ENCODE measurements at places on chromosomes 16 and 17.
A peak's percentile ranks its signal among the peaks of the same experiment; 100 is the strongest.

DNA sequence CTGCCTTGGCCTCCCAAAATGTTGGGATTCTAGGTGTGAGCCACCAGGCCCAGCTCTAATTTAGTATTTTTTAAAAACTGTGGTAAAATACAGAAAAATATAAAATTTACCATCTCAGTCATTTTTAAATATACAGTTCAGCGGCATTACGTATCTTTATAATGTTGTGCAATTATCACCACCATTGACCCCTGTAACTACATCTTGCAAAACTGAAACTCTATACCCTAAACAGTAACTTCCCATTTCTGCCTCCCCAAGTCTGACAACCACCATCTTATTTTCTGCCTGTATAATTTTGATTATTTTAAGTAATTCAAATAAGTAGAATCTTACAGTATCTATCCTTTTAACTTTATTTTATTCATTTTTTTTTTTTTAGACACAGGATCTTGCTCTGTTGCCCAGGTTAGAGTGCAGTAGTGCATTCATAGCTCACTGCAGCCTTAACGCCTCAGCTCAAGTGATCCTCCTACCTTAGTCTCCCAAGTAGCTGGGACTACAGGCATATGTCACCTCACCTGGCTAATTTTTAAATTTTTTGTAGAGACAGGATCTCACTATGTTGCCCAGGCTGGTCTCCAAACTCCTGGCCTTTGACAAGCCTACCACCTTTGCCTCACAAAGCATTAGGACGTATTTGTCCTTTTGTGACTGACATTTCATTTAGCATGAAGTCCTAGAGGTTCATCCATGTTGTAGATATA is 10.9 kb upstream of the GGA2 start:
- no peak for DNase-seq

DNA sequence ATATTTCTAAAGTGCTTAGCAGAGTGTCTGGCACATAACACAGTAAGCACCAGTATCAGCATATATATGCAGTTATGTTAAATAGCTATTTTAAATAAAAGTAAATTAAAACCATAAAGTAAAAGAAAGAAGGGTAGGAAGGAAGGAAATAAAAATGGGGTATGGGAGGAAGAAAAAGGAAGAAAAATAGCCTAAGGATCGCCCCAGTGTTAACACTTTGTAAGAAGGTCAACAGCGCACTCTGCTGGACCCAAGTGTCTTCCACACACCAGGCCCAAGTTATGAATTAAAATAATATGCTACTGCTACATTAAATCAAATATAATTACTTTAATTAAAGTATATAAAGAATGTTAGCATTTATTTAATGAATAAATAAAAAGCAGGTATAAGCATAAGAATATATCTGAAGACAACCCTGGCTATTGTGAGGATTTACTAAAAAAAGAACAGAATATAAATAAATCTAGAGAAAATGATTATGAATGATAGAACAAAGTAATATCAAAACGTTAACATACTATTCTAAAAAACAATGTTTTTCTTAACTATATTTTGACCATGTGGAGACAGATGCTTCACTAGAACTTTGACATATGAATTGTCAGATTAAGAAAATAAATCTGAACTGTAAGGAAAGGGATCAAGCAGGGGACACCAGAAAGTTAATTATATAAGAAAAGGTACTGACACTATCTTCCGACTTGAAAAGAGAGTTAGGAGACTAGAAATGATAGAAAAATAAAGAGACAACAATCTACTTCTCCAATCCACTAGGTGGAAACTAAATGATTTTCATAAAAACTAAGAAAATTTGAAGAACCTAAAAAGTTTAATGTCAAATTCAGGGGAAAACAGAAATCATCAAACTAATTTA is 25.9 kb downstream of the BRIP1 start:
- peak; percentile 49 for DNase-seq

- DNase-seq = no peak
Measured at GRCh38 chr17:1939981-1940809, 84.9 kb downstream of the RTN4RL1 start.

GRCh38 chr17:46026166-46027047 is 27.4 kb downstream of the STH start:
- no peak for DNase-seq

DNA sequence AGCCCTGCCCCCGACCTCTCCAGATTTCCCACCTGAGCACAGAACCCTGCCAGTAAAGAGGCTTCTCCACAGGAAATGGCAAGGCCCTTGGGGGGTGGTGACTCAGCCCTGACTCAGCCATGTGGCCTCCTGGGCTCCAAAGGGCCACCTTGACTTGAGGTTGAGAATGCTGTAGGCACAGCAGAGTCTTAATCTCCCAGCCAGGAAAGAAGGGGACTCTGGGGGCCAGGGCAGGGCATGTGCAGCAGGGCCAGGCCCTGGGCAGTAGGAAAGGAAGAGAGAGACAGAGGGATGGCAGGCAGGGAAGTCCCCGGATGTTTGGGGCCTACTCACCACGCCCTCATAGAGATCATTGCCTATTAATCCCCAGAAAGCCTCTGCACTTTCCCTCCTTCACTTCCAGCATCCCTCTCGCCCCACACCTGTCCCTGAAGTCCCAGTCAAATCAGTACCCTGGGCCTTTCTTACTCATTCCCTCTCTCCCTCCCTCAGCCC is 4.8 kb upstream of the ITGA3 start:
- DNase-seq = peak; percentile 78

- no peak for DNase-seq
Measured at GRCh38 chr16:64823481-64824075, 298.3 kb downstream of the CDH11 start.

DNA sequence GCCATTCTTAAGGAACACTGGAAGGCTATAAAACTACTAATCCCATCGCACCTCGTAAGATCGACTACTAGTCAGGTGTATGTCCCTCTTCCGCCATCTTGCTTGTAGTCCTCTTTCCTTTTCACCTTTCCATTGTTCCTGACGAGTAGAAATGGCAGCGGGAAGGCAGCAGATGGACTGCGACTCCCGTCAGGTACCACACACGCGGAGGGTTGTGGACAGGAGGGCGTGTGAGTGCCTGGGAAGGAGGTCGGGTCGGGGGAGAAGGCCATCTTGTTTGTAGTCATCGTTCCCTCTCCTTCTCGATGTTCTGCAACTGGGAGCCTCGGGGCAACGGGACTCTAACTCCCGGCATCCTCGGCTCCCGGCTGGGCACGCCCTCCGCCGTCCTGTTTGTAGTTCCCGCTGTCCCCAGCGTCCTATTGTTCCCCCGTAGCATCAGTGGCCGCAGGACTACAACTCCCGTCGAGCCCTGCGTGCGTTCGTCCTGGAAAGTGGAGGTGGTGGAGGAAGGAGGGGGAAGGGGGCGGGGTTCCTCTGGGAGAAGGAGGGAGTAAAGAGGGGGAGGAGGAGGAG is 324 bp upstream of the FBXL19 start:
- peak; percentile 99 for DNase-seq

GRCh38 chr16:89504091-89504490 is 4.1 kb upstream of the SPG7 start:
- no peak for DNase-seq

DNA sequence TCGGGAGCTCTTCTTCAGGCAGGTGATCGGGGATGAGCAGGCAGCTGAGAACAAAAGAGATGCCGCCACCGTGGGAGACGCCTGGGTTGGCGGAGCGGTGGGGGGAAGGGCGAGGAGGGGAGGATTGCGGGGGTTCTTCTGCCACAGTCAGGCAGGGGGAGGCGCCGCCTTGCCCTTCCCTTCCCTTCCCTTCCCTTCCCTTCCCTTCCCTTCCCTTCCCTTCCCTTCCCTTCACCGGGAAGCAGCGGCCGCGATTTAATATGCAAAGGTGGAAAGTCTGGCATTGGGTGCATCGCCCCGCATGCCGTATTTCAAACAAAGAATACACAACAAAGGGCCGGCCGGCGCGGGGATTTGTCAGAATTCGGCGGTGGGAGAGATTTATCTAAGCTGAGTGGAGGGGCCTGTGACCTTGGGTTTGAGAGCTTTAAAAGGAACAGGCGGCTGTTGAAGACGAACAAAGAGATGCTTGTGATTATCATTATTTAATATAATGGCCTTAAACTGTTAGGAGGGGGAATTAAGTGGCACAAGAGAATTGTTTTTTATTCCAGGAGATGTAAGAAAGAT is 262.3 kb upstream of the TNRC6C start:
- DNase-seq = no peak

DNA sequence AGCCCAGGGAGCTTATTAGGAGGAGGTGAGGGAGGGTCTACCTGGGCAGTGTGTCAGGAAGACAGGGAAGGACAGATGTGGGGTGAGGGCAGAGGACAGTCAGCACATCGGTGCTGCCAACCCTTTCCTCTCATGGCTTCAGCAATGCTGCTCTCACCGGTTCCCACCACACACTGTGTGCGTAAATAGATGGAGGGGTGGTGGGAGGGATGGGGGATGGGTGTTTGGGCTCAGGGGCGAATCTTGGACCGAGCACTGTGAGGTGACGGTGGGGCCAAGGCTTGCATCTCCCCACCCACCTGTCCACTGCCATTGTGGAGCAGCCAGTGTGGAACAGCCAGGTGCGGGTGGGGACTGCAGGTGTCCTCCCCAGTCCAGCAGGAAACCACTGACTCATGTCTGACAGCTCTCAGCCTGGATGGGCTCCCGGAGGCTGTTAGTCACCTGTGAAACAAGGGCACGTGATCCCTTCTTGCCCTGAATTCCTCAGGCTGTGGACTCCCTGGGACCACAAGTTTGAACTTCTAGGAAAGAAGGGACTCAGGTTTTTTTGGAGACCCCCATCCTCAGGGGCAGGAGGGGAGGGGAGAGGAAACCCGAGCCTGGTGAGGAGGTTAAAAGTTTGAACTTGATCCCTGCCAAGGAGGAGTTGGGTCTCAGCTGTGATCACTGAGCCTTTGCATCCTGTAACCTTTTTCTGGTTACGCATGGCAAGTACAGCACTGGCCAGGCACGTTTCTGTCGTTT is 42.7 kb upstream of the SMPD3 start:
- DNase-seq = peak; percentile 24

GRCh38 chr17:6099492-6099891 is 29.3 kb downstream of the WSCD1 start:
- no peak for DNase-seq

- DNase-seq = no peak
Measured at GRCh38 chr16:48907906-48908634, 298.1 kb upstream of the N4BP1 start.

- no peak for DNase-seq
Measured at GRCh38 chr17:81901167-81902022, 643 bp upstream of the NPB start.

GRCh38 chr16:57708168-57708567 is 13.6 kb downstream of the DRC7 start:
- no peak for DNase-seq

- DNase-seq = peak; percentile 15
Measured at GRCh38 chr17:21218101-21218500, 4.1 kb upstream of the TMEM11 start.

DNA sequence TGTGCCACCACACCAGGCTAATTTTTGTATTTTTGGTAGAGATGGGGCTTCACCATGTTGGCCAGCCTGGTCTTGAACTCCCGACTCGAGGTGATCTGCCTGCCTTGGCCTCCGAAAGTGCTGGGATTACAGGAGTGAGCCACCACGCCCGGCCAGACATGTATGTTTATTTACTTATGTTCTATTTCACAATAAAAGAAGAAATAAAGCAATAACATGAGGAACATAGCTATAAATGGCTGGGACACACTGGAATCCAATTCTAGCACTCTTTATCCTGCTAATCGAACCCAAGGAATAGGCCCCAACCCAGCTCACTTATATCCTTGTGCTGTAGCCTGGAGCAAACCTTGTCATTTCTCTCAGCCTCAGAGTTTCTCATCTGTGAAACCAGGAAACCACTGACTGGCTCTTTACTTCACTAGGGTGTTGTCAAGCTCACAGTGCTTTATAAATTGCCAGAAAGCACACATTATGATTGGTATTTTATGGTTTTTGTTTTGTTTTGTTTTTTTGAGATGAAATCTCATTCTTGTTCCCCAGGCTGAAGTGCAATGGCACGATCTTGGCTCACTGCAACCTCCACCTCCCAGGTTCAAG is 4.3 kb upstream of the ODAD4 start:
- DNase-seq = no peak

DNA sequence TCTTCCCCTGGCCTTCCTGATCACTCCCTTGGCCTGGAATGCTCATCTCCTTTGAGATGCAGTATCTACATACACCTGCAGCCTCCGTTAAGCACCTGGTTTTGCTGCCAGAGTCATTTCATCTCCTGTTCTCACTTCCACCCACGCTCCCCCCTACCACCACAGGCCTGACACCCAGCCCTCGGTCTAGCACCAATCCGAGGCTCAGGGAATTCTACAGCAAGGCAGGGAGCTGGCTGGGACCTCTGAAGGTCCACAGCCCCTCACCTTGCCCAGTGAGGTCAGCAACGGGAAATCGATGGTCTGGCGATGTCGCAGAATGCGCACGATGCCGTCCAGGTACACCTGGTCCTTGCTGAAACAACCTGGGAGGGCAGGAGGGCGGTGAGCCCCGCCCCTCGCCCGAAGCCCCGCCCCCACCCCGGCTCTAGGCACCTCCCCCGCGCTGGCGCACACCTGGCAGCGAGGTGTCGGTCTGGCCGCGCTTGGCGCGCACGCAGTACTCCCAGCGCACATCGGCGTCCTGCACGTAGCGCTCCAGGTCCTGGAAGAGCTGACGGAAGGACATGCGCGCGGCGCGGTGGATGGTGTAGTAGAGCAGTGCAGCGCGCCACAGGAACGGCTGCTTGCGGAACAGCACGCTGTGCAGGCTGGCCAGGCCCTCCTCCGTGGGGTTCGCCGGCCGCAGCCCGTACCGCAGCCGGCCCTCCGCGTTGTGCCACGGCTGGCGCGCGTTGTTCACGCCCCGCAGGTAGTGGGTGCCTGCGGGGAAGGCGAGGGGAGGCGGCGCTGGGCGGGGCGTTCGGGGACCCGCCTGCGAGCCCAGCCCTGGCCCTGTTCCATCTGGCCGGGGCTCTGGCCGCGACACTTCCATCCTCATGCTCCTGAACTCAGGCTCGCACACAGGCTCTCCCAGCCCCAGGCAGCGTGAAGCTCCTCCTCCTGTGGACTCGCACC is 5.7 kb downstream of the MATCAP1 start:
- DNase-seq = no peak

DNA sequence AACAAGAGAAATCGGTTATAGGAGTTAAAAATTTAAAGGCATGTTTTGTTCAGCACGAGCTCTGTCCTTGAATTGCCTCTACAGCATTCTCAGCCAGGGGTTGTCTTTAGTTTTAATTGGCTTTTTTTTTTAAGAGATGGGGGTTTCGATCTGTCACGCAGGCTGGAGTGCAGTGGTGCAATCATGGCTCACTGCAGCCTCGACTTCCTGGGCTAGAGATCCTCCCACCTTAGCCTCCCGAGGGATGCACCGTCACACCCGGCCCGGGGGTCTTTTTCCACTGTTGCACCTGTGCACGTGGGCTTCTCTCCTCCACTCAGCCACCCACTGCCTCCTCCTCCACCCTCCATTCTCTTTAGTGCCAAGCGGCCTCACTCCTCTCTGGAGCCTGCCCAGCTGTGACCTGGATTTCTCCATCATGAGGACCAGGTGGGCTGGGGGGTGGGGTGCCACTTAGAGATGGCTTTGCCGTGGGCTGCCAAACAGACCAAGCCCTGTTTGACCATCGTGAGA is 106.8 kb upstream of the SEC14L1 start:
- no peak for DNase-seq

GRCh38 chr16:53953336-53953735 is 249.4 kb downstream of the FTO start:
- DNase-seq = no peak
